Tibial nerve (tissue), 4 donors: ENCODE measurements at places on chromosomes 7 and 10. TPM values are rescaled to one million over a fixed set of nuclear protein-coding genes. Genes with fewer than 3 reads are reported as not detected.
A peak's percentile ranks its signal among the peaks of the same experiment; 100 is the strongest.

RBP3 gene
- total RNA-seq: not detected

GRCh38 chr7:24978843-24979469 is 1.0 kb downstream of the OSBPL3 start:
- DNase-seq: no peak

GRCh38 chr7:106462365-106462859 is 177.6 kb upstream of the NAMPT start:
- DNase-seq: no peak

DNA sequence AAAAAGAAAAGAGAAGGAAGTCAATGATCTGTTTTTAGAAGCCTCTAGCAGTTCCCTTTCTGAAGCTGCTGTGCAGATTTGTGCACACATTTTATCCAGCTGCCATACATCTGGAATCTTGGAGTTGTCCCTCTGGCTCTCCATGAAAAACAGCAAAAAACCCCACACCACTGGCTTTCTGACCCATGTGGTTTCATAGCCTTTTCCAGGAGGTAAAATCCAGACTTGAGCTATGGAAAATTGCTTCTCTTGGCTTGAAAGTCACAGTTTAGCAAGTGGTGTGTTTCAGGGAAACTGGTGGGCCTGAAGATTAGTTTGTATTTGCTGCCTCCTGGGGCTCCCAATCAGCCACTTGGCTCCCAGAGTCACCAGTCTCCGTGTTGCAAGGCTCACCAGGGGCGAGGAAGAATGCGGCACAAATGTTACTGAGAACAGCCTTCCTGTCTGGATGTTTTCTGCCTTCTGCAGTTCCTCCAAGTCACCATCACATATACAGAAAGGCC is 50.1 kb upstream of the ADRB1 start:
- no peak for DNase-seq

- DNase-seq: no peak
Measured at GRCh38 chr10:89266721-89267453, 15.3 kb upstream of the LIPA start.

DNA sequence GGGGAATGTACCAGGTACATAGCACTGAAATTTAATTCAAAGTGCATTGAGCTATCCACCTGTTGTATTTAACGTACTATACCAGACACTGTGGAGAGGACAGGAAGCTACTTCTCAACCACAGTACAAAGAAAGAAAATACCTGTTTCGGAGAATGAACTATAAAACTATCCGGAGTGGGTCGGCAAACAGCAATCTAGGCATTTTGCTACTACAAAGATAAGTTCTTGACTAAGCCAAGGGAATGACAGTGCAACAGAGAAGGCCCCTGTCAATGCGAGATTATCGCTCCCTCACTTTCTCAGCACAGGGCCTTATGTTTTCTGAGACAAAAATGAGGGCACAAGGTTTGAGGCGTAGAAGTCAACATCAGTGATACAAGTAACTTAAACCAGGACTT is 27.4 kb downstream of the SFMBT2 start:
- DNase-seq: no peak

GRCh38 chr7:90401989-90402388 is 1.3 kb upstream of the CLDN12 start:
- DNase-seq: no peak

GRCh38 chr7:94655848-94656657 is at the start of gene SGCE:
TSS of gene SGCE (minus strand) at chr7:94656133. CDS start at chr7:94656098, 35 bp downstream.
- DNase-seq: peak; percentile 63

DNA sequence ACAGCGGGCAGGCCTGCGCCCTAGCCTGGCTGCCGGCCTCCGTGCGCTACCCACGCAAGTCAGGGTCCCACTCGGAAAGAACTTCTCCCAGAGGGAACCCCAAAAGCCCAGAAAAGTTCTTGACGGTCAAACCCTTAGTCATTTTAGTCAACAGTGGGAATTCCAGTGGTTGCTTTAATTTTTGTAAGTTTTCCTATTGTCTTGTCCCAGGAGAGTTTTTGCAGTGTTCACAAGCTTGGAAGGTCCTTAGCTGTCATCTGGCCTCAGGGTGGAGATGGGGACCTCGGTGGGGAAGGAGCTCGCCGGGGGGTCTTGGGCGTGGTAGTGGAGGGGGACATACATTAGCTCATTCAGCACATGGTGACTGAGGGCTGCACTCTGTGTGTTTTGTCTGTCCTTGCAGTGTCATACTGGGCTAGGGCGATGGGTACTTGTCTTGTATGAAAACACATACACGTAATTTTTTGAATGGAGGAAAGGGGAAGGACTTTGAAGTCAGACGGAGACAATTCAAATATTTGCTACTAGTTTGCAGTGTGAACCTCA is 736 bp downstream of the MINDY4 start:
- DNase-seq: no peak

GRCh38 chr10:99280472-99280871 is 44.8 kb upstream of the HPSE2 start:
- no peak for DNase-seq
